Stimulated activated CD4-positive, alpha-beta T cell treated with anti-CD3 and anti-CD28 coated beads, Interleukin-1b, Interleukin-23, amount 100 ng/mL, for 48 hours (primary cell): ENCODE measurements at places on chromosomes 5 and 9.

DNA sequence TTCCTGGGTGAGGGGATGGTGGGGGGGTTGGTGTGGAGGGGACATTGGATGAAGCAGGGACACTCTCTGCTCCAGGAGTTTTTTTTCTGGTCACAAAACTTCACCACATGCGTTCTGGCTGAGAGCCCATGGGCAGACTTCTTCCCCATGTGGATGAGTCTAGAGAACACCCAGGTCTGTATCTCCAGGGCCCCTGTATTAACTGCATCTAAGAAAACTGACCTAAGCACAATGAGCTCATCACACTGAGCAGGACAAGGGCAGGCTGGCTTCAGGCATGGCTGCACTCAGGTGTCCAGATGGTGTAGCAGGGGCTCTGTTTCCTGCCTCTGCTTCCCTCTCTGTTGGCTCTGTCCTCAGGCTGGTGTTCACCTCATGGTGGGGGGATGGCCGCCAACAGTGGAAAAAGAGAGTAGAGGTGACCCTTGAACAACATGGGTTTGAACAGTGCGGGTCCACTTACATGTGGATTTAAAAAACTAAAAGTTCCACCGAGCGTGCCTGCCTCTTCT, 85.3 kb upstream of the STC2 start:
- DNase-seq: no peak

- no peak for DNase-seq
Measured at GRCh38 chr9:104107799-104108198, 13.7 kb downstream of the SMC2 start.

DNA sequence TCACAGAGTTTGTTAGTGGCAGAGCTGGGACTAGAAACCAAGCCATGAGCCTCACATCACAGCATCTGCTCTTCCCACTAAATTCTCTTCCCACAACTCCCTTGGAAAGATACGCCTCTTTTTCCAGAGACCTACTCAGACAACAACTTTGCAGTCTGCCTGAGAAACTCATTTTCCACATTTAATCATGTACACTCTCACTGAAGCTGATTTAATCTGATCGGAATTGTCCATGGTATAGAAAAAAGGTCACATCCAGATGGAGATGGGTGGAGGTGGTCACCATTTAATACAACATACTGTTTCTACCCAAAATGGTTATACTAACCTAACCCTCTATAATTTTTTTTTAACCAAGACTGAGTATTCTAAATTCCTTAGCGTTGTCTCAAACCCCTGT, 366.2 kb downstream of the ENC1 start:
- DNase-seq: no peak

DNA sequence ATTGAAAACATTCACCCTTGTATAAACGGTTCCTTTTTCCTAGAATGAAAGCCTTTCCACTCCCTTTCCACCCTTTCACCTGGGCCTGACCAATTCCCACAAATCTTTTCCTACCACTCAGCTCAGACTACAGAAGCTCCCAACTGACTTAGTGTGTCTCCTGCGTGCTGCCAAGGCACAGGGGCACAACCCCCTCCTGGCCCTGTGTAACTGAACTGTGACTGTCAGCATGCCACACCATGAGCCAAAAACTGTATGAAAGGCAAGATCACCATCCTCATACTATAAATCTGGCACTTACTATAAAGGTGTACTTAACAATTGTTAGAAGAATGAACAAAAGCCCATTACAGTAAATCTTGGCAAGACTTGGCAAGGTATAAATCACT, 11.5 kb downstream of the NOL8 start:
- DNase-seq: no peak

DNA sequence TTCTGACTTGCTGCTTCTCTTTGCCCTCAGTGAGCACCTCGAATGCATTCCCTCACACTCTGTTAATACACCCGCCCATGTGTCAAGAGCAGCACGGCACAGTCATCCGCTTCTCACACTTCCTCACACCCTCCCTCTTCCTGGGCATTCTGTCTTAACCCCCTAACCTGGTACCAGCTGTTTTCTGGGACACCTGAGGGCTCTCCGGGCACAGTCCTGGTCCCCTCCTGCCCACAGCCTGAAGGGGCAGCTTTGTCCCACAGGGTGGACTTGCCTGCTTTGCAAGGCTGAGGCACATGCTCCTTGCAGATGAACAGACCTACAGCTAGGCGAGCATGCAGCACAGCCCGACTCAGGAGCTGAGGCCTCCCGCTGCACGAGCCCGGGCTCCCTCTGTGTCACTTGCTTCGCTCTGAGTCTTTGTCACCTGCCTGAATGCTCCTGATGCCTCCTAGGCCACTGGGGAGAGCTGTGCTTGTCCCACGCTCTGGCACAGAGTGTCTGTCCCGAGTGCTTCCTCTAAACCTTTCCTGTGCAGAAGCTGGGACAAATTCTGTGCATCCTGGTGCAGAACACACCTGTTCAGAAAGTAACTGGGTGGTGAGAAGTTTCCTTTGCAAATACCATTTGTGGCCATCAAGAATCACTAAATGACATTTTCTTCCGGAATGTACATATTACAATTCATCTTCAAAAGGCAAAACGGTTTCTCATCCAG, 47.8 kb downstream of the AHRR start:
- DNase-seq: no peak

GRCh38 chr9:36817160-36817834, 216.8 kb downstream of the PAX5 start:
- no peak for DNase-seq

- no peak for DNase-seq
Measured at GRCh38 chr9:4939118-4939561, 45.9 kb upstream of the JAK2 start.

- DNase-seq: no peak
Measured at GRCh38 chr5:66851306-66851705, 255.1 kb downstream of the MAST4 start.
